ENCODE measurements at places on chromosomes 4 and X.

- peak; percentile 17 for DNase-seq
Observed at GRCh38 chrX:110146521-110146920, 143.6 kb downstream of the TMEM164 start.

GRCh38 chrX:48901069-48901468 lies 3.3 kb downstream of the PQBP1 start:
- DNase-seq, result no peak

DNA sequence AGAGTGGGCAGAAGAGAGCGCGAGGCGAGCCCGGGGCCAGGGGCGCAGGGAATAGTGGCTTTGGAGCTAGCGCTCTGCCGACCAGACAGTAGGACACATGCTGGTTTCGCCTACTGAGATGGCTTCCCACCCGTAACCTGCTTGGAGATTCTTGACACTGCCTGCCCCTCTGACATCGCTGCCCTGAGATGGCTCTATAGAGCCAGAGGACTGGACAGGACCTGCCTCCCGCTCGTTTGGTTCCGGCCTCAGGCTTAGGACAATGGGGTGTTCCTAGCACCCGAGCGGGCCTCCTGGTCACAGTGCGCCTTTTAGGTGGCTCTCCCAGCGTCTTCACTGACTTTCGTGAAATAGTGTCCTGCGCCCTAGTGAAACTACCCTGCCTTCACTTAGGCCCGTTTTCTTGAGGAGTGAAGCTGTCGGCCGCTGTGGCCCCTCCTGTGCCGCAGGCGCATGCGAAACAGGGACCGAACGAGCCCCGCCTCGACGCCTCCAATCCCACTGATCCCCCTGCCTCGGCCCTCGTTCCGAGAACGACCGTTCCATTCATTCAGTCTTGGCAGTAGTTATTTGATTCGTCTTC lies 608 bp downstream of the TAF1 start:
- DNase-seq, result no peak

DNA sequence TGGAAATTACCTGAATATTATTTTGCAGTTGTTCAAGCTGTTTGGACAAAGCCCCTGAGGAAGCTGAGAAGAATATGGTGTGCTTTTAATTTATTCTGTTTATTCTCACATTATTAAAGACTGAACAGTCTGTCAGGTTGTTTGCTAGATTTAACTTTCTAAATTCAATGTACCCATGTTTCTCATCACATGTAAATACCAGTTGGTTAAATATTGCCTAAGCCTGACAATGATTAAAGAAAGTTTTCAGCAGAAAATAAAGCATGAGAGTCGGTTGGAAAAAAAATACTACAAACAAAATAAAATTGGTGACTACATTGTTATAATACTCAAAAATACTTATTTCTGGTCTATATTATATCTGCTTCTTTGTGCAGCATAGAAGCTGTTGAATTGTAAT lies 1974.7 kb downstream of the ARAP2 start:
- no peak for DNase-seq

DNA sequence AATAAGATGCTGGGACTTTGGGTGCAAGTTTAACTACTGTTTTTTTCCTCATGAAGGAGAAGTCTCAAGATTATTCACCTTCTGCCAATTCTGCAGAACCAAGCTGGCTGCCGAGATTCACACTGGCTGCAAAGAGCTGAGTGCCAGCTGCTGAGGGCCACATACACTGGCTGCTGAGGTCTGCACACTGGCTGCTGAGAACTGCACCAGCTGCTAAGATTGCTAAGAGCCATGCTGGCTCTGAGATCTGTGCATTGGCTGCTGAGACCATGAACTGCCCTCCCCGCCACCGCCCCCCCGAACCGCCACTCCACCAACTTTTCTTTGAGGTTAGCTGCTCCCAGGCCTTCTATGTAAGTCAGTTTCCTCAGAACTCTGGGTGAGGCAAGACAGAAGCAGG lies 330.3 kb downstream of the CBLL2 start:
- no peak for DNase-seq

DNA sequence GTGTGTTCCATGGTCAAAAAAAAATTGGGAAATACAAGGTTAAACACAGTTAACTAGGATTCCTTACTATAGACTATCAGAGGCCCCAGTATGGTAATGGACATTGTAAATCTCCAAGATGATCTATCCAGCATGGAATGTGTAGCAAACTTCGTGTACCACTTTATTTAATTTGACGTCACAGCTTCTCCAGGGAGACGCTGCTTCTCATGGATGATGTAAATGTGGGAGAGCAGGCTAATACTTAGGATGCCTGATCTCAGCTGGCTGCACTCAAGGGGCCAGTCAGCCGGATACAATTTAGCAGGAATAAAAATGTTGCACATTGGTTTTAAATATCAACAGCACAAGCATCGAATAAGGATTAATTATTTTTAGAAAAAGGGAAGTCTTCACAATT lies 111.7 kb upstream of the HPF1 start:
- DNase-seq, result no peak

- DNase-seq, result no peak
Observed at GRCh38 chr4:89101256-89102161, 9.8 kb upstream of the TIGD2 start.

- no peak for DNase-seq
Observed at GRCh38 chrX:124346877-124347241, 496 bp downstream of the SH2D1A start.

GRCh38 chr4:145557720-145558119 lies 61.5 kb upstream of the MMAA start:
- DNase-seq, result no peak

- no peak for DNase-seq
Observed at GRCh38 chr4:182451441-182451840, 208.2 kb downstream of the TENM3 start.

DNA sequence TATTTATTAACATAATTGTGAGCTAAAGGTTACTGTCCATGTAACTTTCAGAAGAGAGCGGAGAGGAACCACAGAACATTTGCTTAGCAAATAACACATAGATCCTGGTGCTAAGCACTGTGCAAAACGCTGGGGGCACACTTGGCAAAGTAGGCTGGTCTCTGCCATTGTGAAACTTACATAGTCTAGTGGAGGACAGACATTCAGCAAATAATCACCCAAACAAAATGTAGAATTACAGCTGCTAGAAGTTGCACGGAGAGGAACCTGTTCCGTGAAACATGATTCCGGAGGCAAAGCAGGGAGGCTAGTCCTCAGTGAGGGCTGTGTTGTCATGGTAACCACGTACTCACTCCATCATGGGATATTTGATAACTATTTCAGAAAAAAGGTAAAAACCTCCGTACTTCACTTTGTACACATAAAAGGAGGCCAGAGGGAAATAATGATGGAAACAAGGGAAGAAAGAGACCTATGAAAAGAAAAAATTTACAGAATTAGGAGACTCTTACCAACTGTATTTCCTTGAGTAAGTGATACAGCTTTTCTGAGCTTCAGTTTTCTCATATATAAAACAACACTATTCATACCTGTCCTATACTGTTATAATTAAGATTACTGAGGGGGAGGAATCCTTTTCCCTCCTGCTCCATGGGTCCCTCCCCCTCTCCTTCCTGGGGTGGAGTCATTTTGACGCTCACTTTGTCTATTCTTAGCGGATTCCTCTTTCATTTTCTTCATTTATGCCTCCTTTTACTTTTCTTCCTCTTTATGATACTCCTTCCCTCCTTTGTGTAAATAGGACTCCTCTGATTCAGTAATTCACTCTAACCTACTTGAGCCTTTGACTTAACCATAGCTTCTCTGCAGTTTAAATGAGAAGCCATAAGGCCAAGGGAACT lies 825 bp upstream of the RASGEF1B start:
- no peak for DNase-seq

DNA sequence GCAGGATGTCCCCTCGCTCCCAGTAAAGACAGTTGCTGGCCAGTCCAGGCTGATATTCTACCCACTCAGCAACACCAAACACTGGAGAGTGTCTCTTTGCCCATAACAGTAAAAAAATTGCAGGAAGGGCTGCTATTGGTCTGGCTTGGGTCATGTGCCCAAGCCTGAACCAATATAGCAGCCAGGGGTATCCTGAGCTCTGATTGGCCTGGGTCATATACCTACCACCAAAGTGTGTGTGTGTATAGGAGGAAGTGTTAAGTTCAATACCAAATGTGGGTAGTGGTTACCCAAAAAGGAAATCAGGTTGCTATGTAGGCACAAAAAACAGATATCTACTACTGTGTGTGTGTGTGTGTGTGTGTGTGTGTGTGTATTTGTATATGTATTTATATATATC lies 373.2 kb downstream of the BCOR start:
- no peak for DNase-seq

- DNase-seq, result no peak
Observed at GRCh38 chrX:57929373-57929772, 19.1 kb upstream of the ZXDA start.

DNA sequence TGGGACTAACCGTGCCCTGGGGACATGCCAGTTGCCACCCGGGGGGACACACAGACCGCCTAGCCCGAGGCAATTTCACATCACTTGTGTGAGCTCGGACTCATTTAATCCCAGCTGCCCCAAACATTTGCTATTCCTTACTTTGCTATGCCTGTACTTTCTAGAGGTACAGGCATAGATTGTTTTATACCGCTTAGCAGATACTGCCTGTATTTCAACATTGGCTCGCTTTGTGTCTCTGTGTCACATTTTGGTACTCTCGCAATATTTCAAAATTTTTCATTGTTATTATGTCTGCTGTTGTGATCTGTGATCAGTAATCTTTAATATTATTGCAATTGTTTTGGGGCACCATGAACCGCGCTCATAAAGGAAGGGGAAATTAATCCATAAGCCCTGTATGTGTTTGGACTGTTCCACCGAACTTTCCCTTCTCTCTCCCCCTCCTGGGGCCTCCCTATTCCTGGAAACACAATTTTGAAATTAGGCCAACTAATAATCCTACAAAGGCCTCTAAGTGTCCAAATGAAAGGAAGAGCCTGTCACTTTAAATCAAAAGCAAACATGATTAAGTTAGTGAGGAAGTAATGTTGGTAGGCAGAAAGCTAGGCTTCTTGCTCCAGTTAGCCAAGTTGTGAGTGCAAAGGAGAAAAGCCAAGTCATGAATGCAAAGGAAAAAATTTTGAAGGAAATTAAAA lies 568 bp upstream of the CASP6 start:
- DNase-seq, result no peak

GRCh38 chr4:154658680-154659405 lies 46.4 kb upstream of the FGG start:
- DNase-seq, result no peak

- DNase-seq, result no peak
Observed at GRCh38 chrX:109914114-109914849, 88.6 kb upstream of the TMEM164 start.

GRCh38 chr4:31538877-31539276 lies 818.7 kb downstream of the PCDH7 start:
- no peak for DNase-seq

Measured in NCI-H774 (cell line).